Left ventricle myocardium superior (tissue), 1 donor: ENCODE measurements at places on chromosomes 5 and 9. TPM values are rescaled to one million over a fixed set of nuclear protein-coding genes. Genes with fewer than 3 reads are reported as not detected.

Gene SLC6A19
- not detected for total RNA-seq

Gene C9
- total RNA-seq = not detected

Gene ASTN2
- 11.3 TPM for total RNA-seq

DNA sequence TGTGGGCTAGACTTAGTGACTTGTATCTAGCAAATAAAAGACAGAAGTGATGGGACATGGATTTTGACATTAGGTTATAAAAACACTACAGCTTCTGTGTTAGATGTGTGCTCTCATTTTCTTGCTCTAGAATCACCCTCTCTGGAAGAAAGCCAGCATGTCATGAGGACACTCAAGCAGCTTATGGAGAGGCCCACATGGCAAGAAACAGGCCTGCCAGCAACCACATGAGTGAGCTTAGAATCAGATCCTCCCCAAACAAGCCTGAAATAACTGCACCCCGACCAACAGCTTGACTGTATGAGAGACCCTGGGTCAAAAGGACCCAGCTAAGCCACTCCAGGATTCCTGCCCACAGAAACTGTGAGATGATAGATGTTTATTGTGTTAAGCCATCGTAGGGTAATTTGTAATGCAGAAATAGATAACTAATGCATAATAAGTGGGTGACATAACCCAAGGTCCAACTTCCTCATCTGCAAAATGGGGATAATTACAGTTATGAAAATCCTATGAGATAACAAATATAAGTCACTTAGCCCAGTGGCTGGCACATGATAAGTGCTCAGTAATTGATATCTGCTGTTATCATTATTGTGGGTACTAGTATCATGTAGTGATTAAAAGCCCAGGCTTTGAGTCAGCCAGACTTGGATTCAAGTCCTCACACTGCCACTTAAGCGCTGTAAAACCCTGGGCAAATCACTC, 86.5 kb downstream of the KLHL3 start:
- DNase-seq = no peak

- DNase-seq = no peak
Measured at GRCh38 chr5:65808251-65808741, 86.3 kb downstream of the NLN start.

DNA sequence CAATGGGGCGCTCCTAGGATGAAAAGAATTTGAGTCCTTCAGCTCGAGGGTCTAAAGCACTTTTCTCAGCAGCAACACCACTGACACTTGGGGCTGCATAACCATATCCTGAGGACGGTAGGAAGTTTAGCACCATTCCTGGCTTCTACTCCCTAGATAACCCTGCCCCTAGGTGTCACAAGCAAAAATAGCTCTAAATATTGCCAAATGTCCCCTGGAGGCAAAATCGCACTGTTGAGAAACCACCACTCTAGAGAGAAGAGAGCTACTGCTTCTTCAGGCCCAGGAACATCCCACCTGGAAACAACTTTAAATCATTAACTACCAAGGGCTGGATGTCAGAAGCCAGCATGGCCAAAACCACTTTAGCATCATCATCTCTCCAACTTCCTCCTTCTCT, 29.8 kb downstream of the MYO10 start:
- no peak for DNase-seq

Gene PCDHA6
- total RNA-seq = not detected

- no peak for DNase-seq
Measured at GRCh38 chr5:40150896-40151295, 528.8 kb upstream of the PTGER4 start.
